ENCODE measurements at places on chromosomes 5 and 9.

DNA sequence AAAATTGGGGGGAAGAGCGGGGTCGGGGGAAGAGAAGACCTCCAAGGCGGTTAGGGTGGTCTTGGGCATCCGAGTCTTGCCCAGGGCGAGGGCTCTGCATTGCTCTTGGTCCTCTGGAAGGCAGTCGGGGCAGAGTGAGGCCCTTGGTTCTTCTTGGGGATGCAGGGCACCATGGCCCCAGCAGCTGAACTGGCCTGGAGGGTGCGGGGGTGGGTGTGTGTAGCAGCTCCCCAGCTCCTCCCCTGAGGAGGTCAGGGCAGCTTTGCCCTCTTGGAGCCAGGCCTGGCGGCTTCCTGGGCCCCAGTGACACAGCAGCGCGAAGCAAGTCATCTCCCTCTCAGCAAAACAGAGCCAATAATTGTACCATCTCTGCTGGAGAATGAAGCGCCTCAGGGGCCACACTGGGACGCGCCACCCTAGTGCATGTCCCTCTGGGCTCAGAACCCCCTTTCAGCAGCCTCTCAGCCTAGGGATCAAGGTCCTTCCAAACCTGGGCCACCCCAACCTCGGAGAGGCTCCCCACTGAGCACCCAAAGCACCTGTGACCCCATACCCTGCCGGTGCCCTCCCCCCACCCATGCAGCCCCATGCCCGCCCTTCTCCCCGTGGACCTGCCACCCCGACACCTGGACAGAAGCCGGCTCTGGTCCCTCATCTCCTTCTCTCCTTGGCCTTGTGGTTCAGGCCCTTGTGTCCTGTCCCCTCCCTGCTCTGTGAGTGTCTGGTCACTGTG, 10.4 kb upstream of the RXRA start:
- ATAC-seq = no peak

GRCh38 chr9:111807197-111807596, 12.5 kb upstream of the SHOC1 start:
- no peak for ATAC-seq

- peak; percentile 86 for ATAC-seq
Measured at GRCh38 chr9:84300271-84300670, 40.3 kb downstream of the SLC28A3 start.

- ATAC-seq = peak; percentile 23
Measured at GRCh38 chr9:4553951-4554381, 63.7 kb downstream of the SLC1A1 start.

DNA sequence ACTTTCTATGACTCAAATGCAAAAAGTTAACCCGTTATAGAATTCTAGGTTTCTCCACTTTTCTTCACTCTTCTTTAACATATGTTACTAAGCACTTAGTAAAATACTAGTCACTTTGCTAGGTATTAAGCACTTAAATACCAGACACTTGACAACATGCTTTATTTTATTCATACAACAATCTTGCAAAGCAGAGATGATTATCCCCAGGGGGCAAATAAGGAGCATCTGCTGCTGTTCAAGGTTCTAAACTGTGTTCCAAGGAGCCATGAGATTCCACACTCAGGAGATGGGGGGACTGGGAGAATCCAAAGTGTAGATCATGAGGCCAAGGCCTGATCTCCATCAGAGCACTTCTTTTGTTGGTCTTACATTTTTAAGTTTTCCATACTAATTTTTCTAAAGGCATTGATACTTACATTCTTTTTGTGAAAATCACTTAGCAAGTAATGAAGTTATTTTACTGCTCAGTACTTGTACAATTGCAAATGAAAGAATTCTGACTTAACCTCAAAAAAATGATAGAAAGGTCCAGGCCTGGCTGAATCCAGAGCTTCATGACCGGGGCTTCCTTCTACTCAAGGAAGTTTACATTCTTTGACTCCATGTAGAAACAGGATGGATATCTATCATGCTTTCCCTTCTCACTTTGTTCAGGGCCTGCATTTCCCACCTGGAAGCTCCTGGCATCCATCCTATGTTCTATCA, 504.4 kb upstream of the WWC1 start:
- ATAC-seq = no peak

- ATAC-seq = peak; percentile 42
Measured at GRCh38 chr9:72365525-72366256, 683 bp upstream of the ZFAND5 start.

GRCh38 chr9:91740701-91741100, 209.3 kb downstream of the ROR2 start:
- ATAC-seq = no peak

GRCh38 chr5:152170350-152170749, 234.7 kb downstream of the NMUR2 start:
- no peak for ATAC-seq

DNA sequence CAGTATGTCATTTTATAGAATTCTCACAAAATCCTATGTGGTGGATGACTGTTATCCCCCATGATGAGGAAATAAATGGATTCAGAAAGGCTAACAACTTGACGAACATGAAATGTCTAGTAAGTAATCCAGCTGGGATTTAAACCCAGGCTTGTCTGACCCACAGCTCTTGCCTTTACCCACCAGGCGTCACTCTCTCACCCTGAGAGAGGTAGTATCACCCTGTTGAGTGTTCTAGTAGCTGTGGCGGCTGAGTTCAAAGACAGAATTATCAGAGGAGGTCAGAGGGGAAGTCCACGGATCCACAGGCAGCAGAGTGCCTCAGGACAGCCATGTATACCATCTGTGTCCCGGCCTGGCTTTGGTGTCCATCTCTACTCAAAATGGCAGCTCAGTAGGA, 113.8 kb downstream of the ZNF462 start:
- ATAC-seq = no peak

DNA sequence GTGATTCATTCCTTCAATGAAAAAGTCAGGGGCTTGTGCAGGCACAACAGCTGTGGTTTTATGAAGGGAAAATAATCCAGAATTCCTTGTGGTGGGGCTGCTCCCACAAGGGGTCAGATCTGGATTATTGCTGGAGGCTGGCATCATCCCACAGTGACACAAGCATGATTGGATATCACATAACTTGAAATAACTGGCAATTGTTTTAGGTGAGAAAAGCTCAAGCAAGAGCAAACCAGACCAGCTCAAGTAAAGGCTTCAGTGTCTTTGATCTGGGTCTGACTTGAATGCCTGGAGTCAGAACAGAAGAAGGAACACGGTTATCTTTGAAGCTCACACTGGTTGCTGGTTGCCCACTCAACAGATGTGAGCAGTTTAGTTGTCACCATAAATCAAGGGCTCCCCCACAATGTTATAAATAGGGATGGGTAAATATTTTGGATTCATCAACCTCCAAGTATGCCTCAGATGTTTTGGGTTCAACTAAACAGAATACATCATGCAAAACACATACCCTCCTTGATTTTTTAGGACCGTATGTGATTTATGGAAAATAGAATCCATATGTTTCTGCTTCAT, 3.1 kb upstream of the ZNF474 start:
- no peak for ATAC-seq

GRCh38 chr5:37859805-37860204, 20.0 kb upstream of the GDNF start:
- no peak for ATAC-seq

GRCh38 chr5:73962801-73963425, 336.9 kb downstream of the ARHGEF28 start:
- no peak for ATAC-seq

- peak; percentile 90 for ATAC-seq
Measured at GRCh38 chr9:92770360-92770995, 5.8 kb upstream of the BICD2 start.

DNA sequence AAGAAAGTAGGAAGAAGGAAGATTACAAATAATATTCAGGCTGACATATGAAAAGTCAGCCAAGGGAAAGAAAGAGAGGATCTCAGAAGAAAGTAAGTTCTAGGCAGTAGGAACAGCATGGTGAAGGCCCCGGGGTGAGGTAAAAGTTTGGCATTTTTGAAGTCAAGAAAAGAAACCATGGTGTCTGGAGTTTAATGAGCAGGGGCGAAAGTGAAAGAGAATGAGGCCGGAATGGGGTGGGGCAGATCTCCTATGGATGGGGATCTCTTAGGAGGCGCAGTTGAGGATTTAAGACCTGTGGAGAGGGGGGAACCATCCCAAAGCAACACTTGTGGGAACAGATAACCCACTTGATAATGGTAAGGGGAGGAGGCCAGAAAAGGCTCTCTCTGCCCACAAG, 42.3 kb upstream of the SMAD5 start:
- no peak for ATAC-seq

DNA sequence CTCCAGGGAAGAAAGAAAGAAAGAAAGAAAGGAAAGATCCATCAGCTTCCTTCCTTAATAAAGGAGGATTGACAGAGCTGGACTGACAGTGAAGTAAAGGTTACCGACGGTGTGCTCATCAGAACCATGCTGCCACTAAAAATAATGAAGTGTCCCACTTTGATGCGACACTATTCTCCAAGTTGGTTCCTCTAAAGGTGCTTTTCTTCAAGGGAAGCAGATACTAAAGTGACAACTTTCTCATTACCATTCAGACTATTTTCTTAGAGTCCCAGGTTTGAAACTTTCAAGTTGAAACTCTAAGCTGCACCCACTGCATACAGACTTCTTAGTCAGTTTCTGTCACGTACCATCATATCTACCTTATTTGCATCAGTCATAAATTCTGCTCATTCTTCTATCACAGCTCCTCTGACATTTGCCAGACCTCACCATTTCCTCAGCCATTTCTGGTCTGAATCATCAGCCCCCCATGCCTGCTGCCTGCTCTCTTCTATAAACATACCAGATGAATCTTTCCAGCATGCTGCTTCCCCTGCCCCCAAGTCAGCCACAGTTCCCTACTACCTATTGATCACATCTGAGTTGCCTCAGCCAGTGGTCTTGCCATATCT, 177.6 kb downstream of the DEPDC1B start:
- no peak for ATAC-seq

- no peak for ATAC-seq
Measured at GRCh38 chr9:135531096-135531495, 9.9 kb downstream of the LCN1 start.

DNA sequence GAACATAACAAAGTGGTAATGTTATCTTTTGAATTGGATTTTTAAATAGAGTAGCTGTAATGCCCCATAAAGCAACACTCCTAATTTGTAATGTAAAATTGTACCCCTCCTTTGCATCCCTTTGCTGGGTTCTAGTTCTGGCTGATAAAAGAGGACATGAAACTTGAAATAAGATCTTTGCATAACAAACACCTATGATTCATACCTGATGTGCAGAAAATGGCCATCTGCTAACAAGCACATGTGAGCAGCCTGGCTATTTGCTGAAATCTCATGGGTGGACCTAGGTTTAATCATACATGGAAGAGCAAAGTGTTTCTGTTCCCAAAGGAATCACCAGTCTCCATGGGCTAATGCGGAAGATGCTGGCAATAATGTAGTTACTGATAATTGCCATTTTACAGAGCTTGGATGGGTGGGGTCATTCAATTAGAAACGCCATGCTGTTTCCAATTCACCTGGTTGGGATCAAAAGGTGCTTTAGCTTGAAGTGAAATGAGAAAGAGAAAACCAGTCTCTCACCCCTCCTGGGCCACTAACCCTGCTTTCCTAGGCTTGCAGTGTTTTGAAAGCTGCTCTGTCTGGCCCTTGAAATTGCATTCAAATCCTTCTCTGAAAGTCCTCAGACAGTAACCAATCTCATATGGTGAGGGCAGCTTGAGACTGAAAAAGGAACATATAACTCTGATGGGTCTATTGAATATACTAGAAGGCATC, 585.1 kb downstream of the TLE4 start:
- no peak for ATAC-seq

DNA sequence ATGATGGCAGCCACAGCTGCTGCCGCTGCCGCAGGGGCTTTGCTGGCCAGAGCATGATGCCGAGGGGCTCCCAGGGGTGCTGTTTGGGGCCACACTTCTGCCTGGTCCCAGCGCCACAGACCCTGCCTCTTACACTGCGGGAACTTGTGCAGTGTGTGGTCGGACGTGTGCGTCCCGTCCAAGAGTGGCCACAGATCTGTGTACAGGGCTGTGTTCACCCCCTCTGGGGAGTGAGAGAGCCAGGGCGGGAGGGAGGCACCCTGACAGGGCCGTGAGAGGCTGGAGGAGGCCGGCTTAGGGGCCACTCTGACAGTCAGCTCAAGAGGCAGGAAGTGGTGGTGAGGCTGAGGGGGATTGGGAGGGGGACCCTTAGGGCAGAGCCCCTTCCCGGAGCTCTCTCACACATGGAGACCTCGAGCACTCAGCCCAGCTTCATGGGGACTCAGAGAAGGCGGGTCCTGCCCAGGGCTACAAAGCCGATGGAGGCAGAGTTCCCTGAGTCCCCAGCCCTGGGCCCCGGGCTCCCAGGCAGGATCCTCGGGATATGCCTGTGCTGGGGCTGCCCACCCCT, 13.1 kb upstream of the CARD19 start:
- no peak for ATAC-seq

DNA sequence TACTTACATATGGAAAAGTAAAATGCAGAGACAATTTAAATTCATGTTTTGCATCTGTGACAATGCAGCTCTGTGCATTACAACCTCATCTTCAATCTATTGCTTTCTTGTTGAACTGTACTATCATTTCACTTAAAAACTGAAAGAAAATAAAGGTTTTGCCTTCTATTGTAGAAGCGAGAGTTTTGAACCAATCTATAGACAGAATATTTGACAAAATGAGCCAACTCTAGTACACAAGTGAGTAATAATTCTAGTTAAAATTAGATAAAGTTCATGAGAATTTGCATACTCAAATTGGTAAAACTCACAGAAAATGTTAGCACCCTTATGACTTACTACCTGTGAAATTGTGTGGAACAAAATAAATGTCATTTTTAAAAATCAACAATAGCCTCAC, 123.7 kb downstream of the EDIL3 start:
- no peak for ATAC-seq

- no peak for ATAC-seq
Measured at GRCh38 chr9:98241357-98242300, 13.8 kb downstream of the TBC1D2 start.

- no peak for ATAC-seq
Measured at GRCh38 chr5:39186289-39186688, 33.1 kb downstream of the FYB1 start.

GRCh38 chr5:160044391-160044804, 35.5 kb downstream of the TTC1 start:
- no peak for ATAC-seq

DNA sequence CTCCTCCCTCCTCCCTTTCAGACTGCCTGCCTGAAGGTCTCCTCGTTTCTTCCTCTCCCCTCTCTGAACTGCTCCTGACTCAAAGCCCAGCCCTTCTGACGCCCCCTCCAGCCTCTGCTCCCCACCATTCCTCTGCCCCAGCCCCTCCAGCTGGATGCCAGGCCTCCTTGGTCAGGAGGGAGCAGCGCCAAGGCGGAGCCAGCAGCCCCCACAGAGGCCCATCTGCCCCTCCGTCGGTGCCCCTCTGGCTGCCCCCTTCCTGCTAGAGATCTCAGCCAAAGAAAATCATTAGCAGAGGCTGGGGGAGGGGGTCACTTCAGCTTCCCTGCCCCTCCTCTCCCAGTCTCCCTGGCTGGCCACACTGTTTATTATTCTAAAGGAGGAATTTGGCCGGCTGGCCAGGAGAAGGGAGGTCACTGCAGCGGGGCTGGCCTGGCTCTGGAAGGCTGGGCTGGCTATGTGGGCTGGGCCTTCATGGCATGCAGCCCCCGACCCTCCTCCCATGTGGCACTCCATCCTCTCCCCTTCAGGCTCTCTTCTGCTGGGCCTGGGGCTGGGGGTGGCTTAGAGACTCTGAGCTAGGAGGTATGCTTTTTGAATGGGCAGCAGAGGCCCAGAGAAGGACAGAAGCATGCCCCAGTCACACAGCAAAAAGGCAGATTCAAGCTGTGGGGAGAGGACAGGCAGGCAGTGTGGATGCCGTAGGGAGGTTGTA, 16.9 kb downstream of the PDGFRB start:
- ATAC-seq = no peak
